ENCODE measurements at places on chromosomes 3 and 15.

- DNase-seq: no peak
Observed at GRCh38 chr3:4985330-4986174, 6.3 kb downstream of the BHLHE40 start.

- DNase-seq: no peak
Observed at GRCh38 chr3:105365391-105366325, 1.1 kb upstream of the ALCAM start.

DNA sequence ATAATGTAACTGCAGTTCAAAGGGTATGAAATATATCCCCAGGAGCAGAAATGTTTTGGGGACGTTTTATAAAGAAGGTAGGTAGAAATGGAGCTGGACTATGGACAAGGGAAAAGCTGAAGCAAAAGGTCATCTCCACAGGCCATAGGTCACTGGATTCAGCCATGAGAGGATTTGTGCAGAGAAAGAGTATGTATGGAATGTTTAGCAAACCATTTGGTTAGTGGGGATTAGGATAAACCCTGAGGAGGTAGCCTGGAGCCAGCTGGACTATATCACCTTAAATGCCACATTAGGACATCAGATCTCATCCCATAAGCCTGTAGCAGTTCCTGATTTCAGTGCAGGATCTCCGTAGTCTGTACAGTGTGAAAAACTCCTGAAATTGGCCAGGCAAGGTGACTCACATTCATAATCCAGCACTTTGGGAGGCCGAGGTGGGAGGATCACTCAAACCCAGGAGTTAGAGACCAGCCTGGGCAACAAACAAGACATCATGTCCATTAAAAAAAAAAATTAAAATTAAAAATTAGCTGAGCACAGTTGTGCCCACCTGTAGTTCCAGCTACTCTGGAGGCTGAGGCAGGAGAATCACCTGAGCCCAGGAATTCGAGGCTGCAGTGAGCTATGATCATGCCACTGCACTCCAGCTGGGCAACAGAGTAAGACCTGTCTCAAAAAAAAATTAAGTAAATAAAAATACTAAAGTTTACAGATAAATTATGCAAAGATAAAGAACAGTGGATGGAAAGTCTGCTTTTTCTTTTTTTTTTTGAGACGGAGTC lies 4.7 kb downstream of the IP6K1 start:
- DNase-seq: no peak

GRCh38 chr3:179949412-179949811 lies 87.3 kb downstream of the PEX5L start:
- no peak for DNase-seq

GRCh38 chr3:17133632-17134545 lies 249.1 kb downstream of the PLCL2 start:
- DNase-seq: no peak

- no peak for DNase-seq
Observed at GRCh38 chr3:126107203-126107939, 23.4 kb upstream of the SLC41A3 start.

DNA sequence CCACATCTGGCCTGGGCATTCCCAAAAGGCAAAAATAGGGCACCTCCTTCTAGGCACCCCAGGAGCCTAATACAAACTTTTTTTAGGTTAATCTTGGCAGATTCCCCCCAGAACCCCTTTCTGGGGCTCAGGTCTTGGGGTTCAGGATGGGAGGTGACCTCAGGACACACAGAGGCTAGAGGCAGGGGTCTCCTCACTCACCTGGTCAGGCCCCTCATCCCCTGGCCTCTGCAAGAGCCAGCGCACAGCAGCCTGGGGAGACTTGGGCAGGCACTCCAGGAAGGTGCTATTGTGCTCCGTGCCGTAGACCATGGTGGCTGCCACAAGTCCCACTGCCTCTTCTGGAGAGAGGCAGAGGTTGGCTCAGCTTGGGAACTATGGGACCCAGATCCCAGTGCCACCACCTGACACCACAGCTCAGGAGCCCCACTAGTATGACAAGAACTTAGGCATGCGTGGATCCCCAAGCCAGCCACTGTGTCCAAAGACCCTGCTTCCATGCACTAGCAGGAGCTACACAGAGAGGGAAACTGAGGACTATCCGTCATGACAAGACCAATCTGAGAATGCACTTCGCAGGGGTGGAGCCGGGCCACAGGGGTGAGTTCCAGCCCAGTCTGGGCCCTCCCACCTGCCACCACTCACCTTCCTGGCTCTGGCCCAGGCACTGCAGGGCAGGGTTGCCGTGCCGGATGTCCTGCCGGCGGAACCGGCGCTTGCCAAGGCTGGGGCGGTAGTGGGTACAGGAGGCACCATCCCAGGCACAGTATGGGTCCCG lies 7.4 kb downstream of the SEMA3G start:
- no peak for DNase-seq

DNA sequence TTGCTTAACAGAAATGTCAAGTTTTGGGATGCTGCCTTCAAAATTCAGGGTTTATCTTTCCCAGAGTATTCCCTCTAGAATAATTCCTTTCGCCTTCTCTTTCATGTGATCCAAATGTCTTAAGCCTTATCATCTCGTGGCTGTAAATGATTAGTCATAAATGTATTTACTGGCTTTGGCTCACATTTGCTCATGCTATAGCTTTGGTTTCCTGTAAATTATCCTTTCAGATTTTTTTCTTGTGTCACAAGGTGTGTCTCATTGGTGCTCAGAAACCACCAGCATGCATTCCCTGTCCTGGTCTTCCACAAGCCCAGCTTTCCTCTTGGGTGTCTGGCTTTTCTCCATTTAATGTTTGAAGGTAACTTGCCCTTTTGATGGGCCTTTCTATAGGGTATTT lies 692.7 kb upstream of the ALCAM start:
- no peak for DNase-seq

- DNase-seq: no peak
Observed at GRCh38 chr3:127784865-127785710, 37.2 kb downstream of the MGLL start.

GRCh38 chr3:279325-279724 lies 82.8 kb downstream of the CHL1 start:
- no peak for DNase-seq

DNA sequence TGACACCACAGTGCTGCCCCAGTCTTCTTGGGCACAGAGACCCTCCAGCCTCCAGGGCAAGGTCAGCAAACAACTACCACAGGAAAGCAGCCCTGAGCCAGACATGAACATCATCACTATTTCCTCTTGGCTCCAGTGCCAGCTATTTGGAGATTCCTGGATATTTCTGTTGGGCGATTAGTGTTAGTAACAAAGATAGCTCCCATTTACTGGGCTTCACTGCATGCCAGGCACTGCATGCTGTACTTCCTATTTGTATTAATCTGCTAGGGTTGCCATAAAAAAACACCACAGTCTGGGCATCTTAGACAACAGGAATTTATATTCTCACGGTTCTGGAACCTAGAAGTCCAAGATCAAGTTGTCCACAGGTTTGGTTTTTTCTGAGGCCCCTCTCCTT lies 255.1 kb upstream of the STT3B start:
- DNase-seq: no peak

DNA sequence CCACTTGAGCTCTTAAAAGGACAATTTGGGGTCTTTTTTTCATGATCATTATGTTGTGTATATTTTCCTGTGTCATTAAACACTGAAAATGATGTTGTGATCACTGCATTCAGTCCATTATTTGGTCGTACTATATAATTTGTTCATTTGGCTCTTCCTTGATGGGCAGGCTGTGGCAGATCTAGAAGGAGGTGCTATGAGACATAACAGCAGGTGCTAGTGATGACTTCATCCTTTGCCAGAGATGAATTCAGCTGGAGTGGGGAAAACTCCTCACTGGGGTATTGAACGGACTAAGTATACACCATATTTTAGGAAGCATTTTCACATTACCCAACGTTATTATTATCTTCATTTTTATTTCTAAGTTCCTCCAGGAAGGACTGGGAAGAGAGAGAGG lies 12.0 kb downstream of the CMTM7 start:
- DNase-seq: no peak

GRCh38 chr3:170037463-170038433 lies at the start of gene GPR160:
TSS of gene GPR160 (plus strand) at chr3:170037995. CDS start at chr3:170083973, 45,978 bp downstream.
- DNase-seq: peak; percentile 83

DNA sequence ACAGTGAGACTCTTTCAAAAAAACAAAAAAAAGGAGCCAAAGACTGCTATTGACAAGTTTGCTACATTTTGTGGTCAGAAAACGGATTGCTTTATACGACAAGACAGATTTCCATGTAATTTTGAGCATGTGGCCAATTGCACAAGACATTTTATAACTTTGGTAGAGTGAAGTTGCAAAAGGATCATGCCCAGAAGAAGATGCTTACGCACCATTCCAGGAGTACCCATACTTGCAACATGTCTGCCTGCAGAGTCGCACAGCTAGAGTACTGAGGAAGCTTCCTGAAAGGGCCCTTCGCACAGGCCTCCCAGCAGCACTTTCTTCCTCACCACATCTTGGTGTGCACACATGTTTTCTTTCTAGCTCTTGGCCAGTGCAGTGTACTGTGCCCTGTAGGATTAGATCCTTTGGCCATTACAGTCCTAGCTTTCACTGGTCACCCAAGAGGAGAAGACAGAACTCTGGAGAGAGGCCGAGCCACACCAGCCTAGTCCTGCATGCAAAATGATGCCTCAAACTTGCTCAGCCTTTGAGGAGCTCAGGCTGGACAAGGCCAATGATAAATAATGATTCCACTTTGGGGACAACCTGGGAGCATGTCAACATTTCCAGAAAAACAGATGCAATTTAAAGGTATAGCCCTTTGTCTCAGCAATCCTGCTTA lies 11.7 kb downstream of the CHDH start:
- DNase-seq: no peak

GRCh38 chr15:67042551-67043142 lies 22.8 kb upstream of the SMAD3 start:
- DNase-seq: no peak

DNA sequence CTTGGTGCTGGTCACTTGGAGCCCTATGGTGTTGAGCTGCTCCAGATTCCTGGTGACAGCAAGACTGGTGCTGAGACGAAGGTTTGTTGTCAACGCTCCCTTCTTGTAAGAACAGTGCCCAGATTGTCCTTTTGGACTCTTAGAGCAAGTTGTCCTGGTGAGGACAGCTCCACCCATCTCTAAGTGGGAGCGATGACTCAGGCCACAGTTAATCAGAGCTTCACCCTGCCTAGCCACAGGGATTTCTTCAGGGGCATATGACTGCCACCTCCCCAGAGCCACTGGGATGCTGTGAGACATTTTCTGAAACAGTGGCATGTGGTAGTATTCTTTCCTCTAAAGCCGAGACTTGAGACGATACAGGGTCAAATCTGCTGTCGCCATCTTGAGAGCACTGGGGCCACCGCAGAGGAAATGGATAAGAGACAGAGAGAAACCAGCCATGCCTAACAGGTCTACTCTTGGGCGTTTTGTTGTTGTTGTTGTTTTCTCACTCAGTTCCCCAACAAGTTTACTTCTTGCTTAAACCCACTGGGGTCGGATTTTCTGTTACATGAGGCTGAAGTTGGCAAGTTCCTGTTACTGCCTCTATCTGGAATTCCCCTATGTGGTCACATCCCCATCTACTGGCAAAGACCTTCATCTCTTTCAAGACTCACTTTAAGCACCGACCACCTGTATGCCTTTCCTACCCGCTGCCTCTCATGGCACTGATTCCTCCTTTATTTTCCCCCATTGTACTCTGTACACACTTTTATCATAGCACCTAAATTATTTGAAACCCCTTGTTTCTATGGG lies 16.0 kb upstream of the PCOLCE2 start:
- peak; percentile 19 for DNase-seq

GRCh38 chr3:154766765-154767503 lies 313.2 kb upstream of the MME start:
- DNase-seq: no peak

DNA sequence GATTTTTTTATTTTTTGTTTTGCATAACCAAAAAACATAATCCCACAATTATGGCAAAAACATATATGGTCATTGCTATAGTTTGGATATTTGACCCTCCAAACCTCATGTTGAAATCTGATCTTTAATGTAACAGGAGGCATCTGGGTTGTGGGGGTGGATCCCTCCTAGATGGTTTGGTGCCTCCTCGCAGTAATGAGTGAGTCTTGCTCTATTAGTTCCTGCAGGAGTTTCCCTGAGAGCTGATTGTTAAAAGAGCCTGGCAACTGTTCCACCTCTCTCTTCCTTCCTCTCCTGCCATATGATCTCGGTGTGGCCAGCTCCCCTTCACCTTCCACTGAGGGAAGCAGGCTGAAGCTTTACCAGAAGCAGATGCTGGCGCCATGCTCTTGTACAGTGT lies 33.2 kb upstream of the TRIM59 start:
- DNase-seq: no peak

DNA sequence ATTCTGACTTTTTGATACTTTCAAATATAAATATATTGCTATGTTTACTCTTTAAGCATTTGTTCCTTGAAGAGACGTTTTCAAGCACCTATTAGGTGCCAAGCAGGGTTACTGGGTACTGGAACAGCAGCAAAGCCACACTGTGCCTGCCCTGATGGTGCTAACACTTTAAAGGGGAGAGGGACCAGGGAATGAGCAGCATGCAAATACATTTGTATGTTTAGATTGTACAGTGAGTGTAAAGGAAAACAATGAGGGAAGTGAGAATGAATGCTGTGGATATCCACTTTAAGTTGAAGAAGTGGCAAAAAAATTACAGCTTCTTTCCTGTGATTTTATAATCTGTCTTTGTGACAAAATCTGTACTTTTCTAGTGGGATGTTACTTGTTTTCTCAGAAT lies 400.2 kb upstream of the ATP11B start:
- no peak for DNase-seq

- DNase-seq: peak; percentile 64
Observed at GRCh38 chr15:42056934-42057798, 36.3 kb upstream of the PLA2G4E start.

GRCh38 chr15:82979726-82980125 lies 6.3 kb upstream of the RAMAC start:
- DNase-seq: no peak

- DNase-seq: no peak
Observed at GRCh38 chr3:122800706-122801237, 5.9 kb downstream of the SLC49A4 start.

- DNase-seq: no peak
Observed at GRCh38 chr15:89566621-89567294, 8.5 kb upstream of the TICRR start.

DNA sequence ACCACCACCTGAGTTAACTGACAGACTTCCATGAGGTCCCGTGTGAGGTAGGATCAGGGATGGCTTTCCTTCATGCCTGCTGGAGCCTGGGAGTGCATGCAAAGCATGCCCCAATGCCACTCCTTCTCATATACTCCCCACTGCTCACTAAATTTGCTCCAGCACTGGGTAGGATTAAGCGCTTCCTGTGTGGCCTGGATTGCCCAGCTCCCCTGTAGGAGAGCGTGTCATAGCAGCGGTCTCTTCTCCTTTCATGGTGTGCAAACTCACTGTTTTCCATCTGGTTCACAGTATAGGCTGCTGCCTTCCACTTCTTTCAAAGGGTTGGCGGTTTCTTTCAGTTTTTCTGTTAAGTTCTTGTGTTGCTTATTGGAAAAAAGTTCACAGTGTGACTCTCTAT lies 34.1 kb upstream of the ABI3BP start:
- DNase-seq: no peak

DNA sequence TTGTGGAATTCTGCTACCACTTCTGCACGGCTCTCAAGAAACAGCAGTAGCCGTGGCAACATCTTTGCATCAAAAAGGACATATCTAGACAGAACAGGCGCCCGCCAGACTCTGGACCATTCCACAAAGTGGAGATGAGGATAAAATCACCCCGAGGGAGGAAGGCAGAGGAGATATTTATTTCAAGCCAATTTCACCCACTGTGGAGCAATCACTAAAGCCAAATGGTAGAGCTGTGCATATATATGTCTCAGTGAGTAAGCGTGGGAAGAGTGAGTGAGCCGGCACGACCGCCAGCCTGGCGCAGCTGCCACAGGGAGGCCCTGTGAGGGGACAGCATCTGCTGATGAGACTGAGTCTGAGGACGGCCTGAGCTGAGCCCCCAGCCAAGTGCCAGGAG lies 111.3 kb downstream of the MEGF11 start:
- no peak for DNase-seq

GRCh38 chr15:99616773-99617342 lies 51.1 kb downstream of the MEF2A start:
- no peak for DNase-seq

Measured in T-helper 2 cell (primary cell).